ENCODE measurements at places on chromosomes 13 and 19. TPM values are rescaled to one million over a fixed set of nuclear protein-coding genes. Genes with fewer than 3 reads are reported as not detected.

GRCh38 chr13:72890546-72890945 is 108.6 kb downstream of the PIBF1 start:
- no peak for DNase-seq

- DNase-seq = no peak
These were observed 57.5 kb upstream of the NPAS1 start for GRCh38 chr19:46962030-46962570.

DNA sequence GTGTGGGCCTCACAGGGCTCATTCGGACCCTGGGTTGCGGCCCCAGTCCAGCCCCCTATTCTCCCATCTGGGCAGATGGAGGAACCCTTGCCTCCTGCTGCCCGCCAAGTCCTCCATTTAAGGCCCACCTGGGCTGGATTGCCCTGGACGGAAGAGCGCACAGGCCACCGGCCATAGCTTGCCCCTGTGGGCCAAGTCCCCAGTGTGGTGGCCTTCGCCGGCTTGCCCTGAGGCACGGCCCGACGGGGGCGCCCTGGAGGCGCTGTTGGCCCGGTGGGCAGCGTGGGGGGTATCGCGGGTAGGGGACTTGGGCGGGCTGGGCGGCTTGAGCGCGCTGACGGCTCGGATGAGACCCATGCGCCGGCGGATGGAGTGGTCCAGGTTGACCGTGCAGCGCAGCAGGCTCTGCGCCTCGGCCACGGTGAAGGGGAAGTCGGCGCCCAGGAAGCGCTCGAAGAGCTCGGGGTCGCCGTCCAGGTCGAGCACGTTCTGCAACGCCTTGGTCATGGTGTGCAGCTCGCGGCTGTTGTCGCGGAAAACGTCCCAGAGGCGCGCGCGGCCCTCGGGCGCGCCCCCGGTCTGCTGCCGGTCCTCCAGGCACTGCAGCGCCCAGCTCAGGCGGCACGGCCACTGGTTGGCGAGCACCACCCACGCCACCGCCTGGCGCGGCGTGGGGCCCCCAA is 8.8 kb downstream of the NKPD1 start:
- DNase-seq = no peak

DNA sequence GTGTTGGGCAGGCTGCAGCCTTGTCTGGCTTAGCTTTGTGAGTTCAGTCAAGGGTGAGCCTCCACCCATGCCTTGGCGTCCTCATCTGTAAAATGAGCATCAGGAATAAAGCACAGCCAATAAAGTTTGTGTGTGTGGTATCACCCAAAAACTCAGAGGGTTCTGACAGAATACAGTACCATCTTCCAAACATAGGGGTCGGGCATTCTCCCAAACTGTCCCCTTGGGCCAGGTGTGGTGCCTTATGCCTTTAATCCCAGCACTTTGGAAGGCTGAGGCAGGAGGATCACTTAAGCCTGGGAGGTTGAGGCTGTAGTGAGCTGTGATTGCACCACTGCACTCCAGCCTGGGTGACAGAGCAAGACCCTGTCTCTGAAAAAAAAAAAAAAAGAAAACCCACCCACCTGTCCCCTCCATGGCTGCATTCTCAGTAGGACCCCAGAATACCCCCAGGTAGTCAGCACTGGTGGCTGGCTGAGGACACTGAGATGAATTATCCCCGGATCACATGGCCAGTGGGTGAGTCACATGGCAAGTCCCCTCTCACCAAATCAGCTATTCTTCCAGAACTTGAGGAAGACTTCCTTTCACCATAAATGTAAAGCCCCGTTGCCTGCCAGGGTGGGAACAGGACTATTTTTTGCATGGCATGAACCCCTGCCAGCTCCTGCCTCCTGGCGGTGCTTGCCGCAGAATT is 18.6 kb downstream of the POP4 start:
- DNase-seq = no peak

GRCh38 chr19:9818175-9818733 is 625 bp downstream of the FBXL12 start:
- DNase-seq = no peak

GRCh38 chr13:48586591-48587103 is 53.8 kb upstream of the RCBTB2 start:
- no peak for DNase-seq

DNA sequence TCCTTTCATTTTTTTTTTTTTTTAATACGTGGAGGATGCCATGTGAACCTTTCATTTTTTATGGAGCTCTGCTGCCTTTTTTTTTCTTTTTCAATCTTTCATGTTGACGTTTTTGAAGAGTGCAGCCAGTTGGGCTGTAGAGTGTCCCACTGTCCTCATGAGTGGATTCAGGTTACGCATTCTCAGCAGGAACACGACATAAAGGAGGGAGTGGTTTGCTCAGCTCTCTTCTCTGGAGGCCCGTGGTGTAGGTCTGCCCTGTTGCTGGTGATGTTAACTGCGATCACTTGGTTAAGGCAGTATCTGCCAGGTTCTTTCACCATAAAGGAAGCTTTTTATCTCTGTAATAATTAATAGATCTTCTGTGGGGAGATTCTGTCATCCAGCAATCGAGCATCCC is 26.7 kb upstream of the CACNG8 start:
- no peak for DNase-seq

DNA sequence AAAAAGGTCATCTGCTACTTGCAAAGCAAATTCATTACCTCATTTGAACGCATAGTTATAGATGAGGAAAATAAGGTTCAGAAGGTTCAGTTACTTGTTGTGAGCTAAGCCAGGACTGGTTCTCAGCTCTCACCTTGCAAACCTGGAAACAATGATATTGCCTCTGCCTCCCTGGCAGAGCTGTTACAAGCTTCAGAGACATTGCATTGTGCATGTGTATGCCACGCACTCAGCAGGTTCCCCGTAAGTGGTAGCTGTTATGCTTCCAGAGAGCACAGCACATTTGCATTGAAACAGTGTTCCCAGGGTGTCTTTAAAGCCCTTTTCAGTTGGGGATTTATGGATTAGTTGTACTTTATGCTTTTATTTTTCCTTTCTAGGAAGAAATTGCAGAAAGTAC is 80.6 kb downstream of the DGKH start:
- DNase-seq = no peak

DNA sequence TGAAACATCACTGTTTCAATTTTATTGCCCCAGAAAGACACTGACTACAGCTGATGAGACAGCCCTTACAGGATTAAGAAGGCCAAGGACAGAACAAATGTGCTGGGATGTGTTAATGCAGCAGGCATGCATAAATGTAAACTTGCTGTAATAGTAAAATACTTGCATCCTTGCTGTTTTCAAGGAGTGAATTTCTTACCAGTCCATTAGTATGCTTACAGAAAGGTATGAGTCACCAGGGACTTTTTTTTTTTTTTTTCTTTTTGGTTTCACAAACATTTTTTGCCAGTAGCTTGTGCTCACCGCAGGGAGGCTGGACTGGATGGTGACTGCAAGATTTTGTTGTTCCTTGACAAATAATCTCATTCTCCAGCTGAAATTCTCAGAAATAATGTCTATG is 55.1 kb downstream of the GPR180 start:
- DNase-seq = no peak

DNA sequence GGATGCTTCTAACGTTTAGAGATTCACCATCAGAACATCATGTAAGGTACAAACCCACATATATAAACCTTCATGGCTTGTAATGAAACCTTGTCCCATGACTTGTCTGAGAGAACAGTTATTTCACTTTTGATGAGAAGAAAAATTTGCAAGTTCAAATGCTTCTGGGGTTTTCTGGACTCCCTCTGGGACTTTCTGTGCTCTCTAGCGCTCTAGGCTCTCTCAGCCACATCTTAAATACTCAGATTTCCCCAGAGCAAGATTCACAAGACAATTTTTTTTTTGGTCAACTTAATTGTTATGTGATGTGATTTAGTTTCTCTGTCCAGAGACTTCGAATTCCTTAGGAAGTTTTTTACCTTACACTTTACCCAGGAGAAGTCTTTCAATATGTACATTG is 282.8 kb upstream of the EDNRB start:
- DNase-seq = no peak

GRCh38 chr19:17415121-17415520 is 4.7 kb upstream of the MVB12A start:
- DNase-seq = no peak

GRCh38 chr19:18513868-18514267 is 8.0 kb downstream of the ELL start:
- no peak for DNase-seq

DNA sequence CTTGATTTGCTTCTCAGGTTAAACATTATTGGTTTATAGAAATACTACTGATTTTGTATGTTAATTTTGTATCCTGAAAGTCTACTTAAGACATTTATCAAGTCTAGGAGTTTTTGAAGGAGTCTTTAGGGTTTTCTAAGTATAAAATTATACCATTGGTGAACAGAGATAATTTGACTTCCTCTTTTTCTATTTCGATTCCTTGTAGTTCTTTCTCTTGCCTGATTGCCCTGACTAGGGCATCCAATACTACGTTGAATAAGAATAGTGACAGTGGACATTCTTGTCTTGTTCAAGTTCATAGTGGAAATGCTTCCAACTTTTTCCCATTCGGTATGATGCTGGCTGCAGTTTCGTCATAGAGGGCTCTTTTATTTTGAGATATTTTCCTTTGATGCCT is 807.5 kb upstream of the SLC10A2 start:
- DNase-seq = no peak

- peak; percentile 98 for DNase-seq
These were observed 15.0 kb upstream of the NANOS3 start for GRCh38 chr19:13861714-13862531.

Gene RAB20
- 61.6 TPM for total RNA-seq

Gene ELAVL3
- not detected for total RNA-seq
